ENCODE measurements at places on chromosomes 11 and 22. TPM values are rescaled to one million over a fixed set of nuclear protein-coding genes. Genes with fewer than 3 reads are reported as not detected.
A peak's percentile ranks its signal among the peaks of the same experiment; 100 is the strongest.

The FIBIN gene
- total RNA-seq, result not detected

The VEGFB gene
- total RNA-seq, result 153 TPM

The NPAS4 gene
- total RNA-seq, result not detected

DNA sequence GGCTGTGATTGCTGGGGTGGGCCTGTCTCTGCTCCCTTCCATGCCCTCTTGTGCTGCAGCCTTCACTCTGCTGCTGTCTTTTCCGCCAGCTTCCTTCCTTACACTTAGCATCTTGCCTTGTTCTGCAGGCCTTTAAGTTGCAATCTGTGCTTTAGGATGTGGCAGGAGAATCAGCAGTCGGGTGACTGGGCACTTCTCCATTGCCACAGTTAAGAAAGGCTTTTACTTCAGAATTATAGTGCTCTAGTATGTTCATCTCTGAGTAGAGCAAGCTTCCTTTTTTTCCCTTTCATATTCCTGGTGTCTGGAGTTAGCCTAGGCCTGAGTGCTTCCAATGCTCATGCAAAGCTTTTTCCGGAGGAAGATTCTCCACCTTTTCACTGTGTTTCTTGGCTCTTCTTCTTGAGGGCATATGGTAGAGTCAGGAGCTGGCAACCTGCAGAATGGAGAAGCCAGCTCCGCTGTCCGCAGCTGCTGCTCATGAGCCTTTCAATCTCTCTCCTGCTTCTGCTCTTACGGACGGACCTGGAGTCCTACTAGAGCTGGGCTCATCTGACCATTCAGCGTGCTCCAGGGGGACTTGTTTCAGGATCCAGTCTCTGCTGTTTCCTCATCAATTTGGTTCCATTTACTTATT is 20.2 kb downstream of the PPP6R2 start:
- no peak for DNase-seq

DNA sequence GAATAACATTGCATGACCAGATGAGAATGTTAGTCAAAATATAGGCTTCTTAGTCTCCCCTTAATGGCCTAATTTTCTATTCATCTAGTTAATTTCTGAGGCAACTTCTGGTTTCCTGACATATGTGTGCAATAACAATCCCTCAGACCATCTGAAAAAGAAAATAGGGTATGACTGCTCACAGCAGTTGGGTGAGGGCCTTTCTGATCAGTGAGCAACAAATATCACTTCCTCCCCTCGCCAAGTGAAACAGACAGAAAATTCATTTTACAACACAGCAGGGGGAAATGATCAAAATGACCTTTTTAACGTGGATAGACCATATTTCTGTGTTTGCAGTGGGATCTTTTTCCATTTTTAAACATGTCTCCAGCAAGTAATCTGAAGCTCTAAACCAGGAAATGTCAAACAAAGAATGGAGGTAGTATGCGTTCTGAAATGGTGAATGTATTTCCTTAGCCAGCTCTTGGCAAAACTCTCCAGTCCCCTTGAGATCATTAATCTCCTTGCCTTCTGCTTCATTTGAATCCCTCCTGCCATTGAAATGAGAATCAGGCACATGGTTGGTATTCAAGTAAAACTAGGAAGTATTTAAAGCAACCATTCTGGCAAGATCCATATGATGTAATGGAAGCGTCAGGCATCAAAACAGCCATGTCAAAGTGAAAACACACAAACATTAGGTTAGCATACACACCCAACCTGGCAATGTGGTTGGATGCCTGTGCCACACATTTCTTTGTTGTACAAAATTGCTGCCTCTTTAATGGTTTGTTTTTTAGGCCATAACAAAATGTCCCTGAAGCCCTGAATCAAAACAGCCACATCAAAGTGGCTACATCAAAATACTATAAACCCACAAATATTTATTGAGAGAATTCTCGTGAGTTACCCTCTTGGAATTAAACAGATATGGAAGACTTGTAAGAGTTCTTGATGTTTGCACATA is 100.1 kb downstream of the SLC1A2 start:
- DNase-seq, result no peak

DNA sequence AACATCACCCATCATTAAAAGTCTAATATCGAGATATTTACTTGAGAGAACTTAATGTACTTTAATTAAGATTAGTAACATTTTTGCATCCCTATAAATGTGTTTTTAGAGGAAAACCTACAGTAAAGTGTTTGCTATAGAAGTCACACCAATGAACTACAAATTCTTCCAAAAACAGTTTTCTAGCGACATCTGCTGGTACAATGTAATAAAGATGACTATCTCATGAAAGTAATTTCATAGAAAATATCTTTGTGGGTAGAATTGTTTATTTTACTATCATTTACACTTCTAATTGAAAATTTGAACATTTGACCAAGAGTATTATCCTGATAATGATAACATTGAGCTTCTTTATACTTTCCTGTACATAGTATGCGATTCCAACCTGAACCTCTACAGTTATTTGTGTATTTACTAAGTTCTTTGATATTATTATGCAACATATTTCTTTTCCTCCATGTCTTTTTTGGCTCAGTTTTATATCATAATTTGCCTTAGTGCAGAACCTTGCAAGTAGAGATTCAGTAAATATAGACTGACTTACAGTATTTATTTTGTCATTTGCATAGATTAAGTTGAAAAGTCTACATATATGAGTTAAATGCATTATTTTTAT is 252.7 kb downstream of the TMEM135 start:
- peak; percentile 55 for DNase-seq

DNA sequence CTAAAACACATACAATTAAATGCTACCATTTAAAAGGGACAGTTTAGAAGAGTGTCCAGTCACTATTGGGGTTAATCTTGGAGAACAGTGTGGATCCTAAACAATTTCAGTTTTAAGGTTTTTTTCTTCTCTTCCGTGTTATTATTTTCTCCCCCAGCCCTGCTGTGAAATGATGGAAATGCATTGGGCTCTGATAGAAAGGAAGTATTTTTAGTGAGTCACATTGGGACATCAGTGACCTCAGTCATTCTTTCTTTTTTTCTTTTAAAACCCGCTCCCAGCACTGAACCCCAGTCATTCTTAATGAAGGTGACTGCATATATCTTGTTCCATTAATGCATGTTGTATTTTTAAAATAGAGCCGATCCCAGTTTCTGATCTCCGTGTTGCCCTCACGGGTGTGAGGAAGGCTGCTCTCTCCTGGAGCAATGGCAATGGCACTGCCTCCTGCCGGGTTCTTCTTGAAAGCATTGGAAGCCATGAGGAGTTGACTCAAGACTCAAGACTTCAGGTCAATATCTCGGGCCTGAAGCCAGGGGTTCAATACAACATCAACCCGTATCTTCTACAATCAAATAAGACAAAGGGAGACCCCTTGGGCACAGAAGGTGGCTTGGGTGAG is 93.2 kb upstream of the OR4B1 start:
- DNase-seq, result no peak

DNA sequence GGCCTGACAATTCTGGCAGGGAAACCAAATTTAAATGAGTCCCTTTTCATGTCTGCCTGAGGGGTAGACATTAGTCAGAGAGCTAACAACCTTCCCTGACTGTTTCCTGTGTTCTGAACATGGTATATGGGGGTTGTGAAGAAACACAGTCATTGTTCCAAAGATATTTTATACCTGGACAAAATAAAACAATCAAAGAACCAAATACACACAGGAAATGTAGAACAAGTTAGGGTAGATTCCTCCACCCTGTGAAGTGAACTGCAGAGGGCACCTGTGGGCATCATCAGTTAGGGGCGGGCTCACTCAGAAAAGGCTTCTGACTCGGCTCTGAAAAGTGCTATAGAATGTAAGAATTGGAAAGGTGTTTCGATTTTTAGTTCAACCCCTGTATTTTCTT is 231.9 kb upstream of the CADM1 start:
- no peak for DNase-seq

DNA sequence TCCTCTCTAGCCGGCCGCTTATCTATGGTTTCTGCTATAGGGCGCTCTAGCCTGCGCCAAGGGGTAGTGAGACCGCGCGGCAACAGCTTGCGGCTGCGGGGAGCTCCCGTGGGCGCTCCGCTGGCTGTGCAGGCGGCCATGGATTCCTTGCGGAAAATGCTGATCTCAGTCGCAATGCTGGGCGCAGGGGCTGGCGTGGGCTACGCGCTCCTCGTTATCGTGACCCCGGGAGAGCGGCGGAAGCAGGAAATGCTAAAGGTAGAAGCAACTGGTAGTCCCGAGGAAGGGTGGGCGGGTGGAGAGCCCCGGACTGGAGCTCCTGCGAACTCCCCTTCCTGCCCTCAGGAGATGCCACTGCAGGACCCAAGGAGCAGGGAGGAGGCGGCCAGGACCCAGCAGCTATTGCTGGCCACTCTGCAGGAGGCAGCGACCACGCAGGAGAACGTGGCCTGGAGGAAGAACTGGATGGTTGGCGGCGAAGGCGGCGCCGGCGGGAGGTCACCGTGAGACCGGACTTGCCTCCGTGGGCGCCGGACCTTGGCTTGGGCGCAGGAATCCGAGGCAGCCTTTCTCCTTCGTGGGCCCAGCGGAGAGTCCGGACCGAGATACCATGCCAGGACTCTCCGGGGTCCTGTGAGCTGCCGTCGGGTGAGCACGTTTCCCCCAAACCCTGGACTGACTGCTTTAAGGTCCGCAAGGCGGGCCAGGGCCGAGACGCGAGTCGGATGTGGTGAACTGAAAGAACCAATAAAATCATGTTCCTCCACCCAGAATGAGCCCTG is at the start of the genes LBHD1 and UQCC3:
TSS of gene LBHD1 (minus strand) at position 660 of the 782 bp plus-strand sequence. CDS start 2,236 bp downstream, outside the sequence.
TSS of gene UQCC3 (plus strand) at position 66 of the 782 bp plus-strand sequence. CDS start at position 139, 73 bp downstream.
- DNase-seq, result peak; percentile 86

DNA sequence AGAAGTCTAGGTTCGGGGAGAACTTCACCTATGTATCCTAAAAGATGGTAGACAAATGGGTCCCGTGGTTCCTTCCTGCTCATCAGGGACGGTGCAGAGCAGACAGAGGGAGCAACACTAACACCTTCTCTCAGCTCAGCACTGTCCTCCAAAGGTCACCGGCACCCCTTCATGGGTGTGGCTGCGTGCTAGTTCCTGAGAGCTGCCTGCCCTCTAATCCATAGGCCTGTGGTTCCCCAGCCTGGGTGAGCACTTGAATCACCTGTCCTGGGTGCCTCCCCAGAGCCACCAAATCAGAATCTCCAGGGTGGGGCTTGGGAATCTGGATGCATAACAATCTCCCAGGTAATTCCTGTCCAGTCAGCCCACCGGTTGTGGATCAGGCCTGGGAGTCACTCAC is 113.9 kb upstream of the TMEM45B start:
- no peak for DNase-seq

GRCh38 chr11:86218125-86219084 is 26.1 kb upstream of the EED start:
- DNase-seq, result peak; percentile 65

- no peak for DNase-seq
Measured at GRCh38 chr11:26522912-26523610, 49.0 kb downstream of the MUC15 start.

DNA sequence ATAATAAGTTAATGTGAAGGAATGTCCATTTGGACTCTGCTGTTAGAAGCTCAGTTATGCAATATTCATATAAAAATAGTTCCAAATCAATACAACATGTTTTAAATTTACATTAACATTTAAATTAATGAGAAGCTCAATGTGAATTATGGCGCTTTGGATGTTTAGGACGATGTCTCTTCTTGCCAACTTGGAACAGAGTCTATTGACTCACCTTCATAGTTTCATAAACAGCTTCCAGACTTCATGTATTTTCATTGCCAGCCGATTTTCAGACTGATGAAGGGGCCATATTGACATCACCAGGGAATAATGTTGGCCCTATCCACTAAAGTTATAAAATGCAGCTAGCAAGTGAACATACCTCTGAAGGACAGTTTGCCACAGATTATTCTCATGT is 1136.2 kb downstream of the LRRC4C start:
- no peak for DNase-seq

DNA sequence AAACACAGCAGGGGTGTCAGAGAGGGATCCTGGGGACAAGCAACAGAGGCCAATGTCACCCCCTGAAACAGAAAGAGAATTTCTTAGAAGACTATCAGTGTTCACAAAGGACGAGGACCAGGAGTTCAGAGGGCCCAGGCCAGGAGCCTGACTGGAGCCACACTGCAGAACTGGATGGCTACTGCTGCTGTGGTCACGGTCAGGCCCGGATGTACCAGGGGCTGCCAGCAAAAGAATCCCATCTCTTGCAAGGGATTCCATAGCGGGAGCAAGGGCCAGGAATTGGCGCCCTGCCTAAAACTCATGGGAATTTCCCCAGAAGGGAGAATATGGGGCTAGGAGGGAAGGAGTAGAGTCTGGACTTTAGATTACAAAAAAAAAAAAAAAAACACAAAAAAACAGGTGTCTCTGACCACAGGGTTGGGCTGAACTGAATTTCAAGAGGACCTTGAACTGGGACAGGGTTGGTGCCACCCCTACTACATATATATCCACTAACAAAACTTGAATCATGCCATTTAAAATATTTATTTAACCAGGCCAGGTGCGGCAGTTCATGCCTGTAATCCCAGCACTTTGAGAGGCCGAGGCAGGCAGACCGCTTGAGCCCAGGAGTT is 15.7 kb upstream of the KCTD14 start:
- no peak for DNase-seq

Measured in B cell (primary cell).